ENCODE measurements at places on chromosomes 7 and 10.

DNA sequence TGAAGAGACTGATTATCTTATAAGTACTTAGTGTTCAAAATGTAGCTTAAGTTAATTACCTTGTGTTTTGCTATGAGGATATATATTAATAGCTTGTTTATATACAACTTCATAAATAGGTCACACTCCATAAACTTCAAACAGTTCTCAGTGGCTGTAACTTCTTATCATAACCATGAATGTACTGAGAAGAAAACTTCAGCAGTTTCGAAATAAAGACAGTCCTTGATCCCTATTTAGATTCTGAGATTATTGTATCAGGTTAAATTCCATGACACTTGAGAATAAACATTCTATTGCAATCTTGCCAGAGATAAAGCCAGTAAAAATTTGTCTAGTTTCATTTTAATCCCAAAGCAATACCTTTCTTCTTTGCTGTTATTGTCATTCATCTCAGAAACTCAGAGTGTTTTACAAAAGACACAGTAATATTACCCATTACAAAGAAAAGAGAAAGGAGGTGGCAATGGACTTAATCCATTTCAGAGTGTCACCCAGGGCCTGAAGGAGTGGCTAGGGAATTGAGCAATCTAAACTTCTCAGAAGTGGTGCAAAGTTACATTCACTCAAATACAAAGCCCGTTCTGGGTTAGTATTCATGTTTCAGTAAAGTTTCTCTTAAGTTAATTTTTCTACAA lies 403.6 kb downstream of the SEMA3D start:
- DNase-seq = no peak

DNA sequence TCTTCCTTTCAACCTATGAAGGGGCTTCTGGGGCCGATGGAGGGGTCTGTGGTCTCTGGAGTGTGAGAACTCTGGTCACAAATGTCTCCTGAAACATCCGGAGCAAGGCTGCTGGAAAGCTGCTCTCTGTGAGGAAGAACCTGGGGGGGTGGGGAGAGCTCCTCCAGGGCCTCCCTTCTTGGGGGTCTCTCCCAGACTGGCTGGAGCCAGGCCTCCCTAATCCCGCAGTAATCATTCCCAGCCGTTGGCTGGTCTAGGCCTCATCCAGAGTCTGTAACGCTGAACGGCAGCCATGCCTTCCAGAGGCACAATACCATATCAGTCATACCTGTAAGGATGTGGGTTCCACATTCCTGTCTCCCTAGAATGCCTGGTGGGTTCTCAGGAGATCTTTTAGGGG lies 4.4 kb upstream of the LZTS2 start:
- DNase-seq = no peak

DNA sequence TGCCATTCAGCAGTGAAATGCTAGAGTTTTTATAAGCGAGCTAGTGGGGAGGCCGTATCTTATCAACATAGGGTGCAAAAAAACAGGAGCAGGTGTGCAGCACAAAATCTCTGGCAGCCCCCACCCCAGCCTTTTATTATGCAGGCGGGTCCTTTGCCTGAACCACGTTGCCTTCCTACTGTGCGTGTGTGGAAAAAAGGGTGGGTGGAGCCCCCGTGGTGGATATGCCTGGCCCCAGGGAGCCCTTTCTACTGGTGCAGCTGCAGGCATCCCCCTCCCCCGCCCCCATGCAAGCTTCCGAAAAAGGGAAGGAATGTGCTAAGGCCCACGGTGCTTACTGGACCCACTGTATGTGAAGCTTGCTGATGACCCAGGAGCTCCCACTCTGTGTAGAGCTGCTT lies 175.9 kb downstream of the USP6NL start:
- DNase-seq = no peak

DNA sequence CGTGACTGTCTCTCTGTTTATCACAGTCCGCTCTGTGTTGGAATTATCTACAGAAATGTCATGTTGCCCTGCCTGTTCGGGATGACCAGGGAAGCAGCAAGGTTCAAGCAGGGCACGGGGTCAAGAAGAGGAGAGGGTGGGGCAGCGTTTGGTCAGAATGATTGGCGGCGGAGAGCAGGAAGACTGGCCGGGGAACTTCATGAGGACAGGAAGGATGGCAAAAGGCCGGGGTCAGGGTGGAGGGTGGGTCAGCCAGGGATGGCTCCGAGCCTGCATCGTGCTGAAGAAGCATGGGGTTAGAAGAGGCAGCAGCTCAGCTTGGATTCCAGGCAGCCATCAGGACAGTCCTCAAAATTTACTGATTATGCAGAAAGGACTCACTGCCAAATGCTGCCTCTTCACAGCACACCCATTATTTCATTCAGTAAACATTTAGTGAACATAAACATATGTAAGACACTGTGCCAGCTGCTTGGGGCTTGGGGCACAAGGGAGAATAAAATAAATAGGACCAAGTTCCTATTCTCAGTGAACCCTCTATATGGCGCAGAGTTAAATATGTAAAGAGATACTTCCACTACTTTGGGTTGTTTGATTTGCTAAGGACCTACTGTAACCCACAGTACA lies 42.8 kb downstream of the WNT2 start:
- DNase-seq = no peak

GRCh38 chr7:778968-779451 lies 51.9 kb upstream of the PRKAR1B start:
- DNase-seq = no peak

DNA sequence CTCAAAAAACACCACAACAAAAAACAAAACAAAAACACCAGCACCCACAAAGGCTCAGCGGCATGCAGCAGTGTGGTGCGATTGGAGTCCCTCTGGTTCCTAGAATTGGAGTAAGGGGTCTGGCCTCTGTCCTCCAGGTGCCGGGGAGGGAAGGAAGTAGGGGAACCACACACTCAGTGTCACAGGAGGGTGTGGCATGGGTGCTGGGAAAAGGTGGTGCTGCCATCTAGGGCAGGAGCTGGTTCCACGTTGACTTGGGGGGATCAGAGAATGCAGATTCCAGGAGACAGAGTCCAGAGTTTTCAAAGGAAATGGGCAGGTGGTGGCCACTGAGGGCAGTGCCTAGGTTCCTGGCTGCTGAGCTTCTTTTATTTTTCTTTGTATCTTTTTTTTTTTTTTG lies 19.8 kb upstream of the WIPI2 start:
- no peak for DNase-seq

DNA sequence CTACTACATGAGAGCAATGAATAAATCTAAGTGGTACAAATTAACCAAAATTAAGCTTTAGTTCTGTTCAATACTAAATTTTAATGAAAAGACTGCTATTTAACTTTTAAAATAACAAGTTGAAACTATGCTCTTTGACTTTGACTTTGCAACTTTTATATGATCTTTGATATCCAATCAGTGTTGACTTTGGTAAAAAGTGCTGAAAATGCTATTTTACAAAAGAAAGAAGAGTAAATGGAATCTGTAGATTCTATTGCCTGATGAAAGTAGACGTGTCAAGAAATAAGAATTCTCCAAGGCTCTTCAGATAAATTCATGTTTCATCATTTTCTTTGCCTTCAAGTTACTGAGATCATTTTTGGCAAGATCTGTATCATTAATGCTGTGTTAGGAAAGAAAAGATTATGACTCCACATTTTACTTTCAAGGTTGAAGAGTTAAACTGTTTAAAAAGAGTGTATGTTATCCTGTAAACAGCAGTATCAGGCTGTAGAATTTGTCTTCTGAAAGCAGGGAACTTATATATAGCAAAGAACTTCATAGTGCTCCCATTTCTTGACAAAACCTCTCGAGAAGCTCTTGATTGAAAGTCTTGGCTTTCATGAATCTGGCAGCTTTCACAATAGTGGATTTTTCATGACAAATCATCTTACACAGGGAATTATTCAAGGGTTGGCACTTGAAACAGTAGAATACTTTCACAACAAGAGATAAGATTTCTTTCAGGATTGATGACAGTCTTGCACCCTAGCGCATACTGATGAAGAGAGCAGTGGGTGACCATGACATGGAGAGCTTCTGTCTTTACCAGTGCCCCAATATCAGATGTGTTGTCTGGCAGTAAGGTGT lies 72.1 kb downstream of the PTEN start:
- DNase-seq = no peak

- no peak for DNase-seq
These were observed 59.4 kb upstream of the MXI1 start for GRCh38 chr10:110147961-110148360.

- no peak for DNase-seq
These were observed 193.7 kb downstream of the RELN start for GRCh38 chr7:103795787-103796186.

DNA sequence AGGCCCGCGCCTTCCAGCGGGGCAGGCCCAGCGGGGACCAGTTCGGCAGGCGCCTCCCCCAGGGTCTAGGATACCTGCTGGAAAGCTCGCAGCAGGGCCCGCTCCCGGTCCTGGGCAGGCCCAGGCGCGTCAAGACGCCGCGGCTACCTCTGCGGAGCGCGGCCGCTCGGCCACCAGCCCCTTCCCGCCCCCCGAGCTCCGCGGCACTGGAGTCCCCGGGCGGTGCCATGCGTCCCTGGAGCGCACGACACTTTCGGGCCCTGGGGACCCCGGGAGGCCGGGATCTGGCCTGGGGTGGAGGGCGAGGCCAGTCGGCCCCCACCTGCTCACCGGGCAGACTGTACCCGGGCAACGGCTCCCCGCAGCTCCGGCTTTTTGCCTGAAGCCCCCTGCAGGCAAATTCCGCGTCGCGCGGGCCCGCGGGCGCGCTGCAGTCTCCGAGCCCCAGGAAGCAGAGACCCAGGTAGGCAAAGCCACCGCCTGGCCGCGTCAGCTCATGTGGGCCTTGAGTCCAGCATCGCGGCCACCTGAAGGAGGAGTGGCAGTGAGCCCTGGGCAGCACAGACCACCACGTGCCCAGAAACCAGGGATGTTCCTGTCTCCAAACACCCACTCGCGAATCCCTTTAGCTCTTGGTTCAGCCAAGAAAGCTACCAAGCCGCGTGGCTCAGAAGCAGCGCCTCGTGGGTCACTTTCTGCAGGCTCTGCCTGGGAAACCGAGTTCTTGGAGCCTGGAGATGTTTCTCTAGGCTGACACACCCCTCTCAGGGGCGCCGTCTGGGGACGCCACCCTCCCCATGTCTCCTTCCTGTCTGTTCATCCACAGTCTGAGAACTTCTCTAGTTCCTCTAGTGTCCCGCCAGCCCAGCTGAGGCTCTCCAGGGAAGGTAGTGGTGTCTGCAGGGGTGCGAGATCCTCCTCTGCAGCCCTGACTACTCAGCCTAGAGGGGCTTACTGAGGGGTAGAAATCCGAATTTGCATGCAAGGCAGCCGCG lies 46.1 kb upstream of the APBB1IP start:
- DNase-seq = peak; percentile 15

- DNase-seq = no peak
These were observed 27.0 kb downstream of the ABCC2 start for GRCh38 chr10:99809481-99809880.

DNA sequence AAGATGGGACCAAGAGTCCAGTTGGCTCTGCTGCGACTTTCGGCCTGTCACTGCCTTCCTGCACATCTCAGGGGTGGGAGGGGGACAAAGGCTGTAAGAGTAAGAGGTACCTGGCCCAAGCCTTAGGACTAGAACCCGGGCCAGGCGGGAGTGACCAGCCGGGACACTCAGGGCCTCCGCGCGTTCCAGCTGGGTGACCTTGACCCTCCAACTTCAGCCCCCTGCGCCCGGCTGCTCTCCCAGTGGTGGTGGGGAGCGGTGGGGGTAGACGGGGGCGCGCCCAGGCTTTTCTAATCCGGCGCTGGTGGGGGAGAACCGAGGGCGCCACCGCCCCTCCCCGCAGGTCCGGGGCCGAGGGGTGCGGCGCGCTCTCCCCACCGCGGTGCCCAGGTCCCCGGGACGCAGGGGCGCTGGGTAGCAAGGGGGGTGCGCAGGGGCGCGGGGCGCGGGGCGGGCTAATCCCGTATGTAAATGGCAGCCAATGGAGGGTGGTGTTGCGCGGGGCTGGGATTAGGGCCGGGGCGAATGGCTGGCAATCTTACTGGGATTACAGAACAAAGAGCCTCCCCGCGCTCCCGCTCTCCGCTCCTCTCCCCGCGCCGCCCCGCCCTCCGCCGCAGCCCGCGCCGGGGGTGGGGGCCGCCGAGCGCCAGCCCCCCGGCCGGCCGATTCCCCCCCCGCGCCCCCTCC lies at the start of gene GTF2IRD1:
Gene GTF2IRD1, plus strand, starts transcription at position 585 of the 690 bp plus-strand sequence. CDS start 54,175 bp downstream, outside the sequence.
- peak; percentile 69 for DNase-seq

DNA sequence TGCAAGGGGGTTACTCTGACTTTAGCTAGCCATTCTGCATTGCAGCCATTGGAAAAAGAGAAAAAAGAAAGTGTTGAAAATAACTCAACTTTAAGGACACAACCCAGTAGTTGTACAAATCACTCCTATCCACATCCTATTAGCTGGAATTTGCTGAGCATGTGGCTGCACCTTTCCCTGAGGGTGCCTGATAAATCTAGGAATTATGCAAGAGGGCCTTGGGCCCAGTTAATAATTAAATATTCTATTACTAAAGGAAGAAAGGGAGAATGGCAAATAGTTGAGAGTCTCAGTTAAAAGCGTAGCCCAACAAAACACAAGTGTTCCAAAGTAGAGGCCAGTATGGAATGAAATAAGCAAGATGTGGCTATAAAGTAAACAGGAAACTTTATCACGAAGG lies 200.9 kb upstream of the CNTNAP2 start:
- DNase-seq = no peak

DNA sequence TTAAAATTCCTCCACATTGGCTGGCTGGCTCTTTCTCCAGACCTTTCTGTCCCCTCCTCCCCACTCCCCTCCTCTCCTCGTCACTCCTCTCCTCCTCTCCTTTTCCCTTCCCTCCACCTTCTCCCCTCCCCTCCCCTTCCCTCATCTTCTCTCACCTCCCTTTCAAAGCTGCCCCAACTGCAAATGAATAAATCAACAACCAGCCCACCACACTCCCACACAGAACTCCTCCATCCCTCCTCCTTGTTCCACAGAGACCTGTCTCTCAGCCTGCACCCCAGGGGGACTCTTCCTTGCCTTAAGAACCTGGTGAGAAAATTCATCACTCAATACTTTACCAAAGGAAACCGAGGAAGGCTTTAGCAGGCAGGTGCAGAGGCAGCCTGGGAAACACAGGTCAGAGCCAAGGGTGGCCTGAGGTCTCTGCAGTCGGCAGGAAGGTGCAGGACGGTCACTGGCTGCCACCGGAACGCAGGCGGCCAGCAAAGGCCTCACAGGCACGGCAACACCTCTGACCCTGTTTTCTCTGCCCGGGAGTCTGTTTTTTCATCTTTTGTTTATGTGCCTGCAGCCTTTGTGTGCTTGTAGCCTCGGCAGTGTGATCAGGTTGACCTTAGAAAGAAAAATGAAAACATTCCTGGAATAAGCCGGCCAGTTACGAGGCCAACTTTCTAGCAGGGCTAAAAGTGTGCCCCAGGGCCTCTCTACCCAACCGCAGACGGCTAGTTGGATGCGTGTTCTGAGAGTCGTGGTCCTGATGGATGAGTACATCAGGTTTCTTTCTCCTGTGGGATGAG lies 207.6 kb upstream of the KLF6 start:
- no peak for DNase-seq

DNA sequence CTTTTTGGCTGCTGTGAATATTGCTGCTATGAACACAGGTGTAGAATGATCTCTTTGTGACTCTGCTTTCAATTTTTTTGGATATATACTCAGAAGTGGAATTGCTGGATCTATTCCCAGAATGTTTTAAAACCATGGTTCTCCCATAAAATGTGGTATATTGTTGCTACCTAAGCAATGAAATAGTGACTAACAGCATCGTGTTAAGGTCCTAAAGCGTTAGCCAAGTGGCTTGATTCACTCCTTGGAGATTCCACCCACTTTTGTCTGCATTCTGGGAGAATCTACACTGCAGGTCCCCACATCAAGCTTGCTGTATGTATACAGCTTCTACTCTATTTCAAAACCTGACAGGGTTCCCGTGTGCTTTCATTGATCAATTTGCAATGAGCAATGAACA lies 105.6 kb downstream of the CDK6 start:
- no peak for DNase-seq
